ENCODE measurements at places on chromosomes 7 and 10.

- no peak for DNase-seq
Measured at GRCh38 chr10:16987206-16987621, 142.4 kb downstream of the CUBN start.

GRCh38 chr10:12432402-12433189, 83.2 kb downstream of the CAMK1D start:
- DNase-seq: no peak

GRCh38 chr10:115727129-115727528, 545.9 kb downstream of the GFRA1 start:
- DNase-seq: no peak

DNA sequence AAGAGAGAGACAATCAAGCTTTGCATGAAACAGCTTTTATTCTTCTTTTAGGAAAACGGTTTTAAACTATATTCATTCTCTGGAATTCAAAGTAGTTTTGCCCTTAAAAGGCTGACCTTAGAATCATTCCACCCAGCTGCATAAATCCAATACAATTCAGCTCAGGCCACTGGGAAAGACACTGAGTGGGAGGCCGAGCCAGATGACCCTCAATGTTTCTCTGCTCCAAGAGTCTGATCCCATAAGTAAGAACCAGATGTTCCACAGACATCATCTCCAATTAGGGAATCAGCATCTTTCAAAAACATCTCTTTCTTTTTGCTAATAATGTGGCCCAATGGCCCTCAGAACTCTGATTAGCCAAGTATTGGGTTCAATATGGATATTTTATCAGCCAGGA, 26.1 kb downstream of the CREB3L2 start:
- DNase-seq: no peak

GRCh38 chr7:75691793-75692543, 46.8 kb downstream of the HIP1 start:
- no peak for DNase-seq

- no peak for DNase-seq
Measured at GRCh38 chr10:24000271-24000813, 208.6 kb upstream of the KIAA1217 start.

DNA sequence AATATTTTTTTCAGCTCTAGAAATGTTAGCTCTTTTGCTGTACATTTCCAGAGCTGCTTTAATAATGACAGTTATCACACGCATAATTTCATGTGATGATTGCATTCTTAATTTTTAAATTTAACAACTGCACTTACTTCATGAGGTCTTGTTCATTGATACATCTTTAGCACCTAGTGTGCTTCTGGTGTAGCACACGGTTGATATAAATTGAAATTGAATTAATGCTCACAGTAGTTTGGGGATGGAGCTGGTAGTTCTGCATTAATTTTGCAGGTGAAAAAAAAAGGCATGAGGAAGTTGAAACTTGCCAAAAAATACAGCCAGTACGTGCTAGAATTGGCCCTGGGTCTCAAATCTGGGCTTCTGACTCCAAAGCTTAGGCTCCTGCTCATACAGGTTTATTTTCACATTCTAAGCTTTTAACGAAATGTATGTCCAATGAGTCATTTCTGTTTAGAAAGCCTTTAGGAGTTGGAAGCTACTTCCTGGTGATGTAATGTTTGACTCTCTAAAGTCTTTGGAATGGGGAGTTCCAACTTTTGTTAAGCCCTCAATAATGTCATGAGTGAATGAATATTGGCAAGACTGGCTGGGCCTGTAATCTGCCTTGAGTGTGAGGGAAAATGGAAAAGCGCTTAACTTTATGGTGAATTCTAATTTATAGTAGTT, 62.5 kb downstream of the DAGLB start:
- DNase-seq: no peak
